H4 (cell line): ENCODE measurements at places on chromosomes 2 and 18.

GRCh38 chr2:128350736-128351135 lies 32.1 kb upstream of the HS6ST1 start:
- DNase-seq, result no peak

DNA sequence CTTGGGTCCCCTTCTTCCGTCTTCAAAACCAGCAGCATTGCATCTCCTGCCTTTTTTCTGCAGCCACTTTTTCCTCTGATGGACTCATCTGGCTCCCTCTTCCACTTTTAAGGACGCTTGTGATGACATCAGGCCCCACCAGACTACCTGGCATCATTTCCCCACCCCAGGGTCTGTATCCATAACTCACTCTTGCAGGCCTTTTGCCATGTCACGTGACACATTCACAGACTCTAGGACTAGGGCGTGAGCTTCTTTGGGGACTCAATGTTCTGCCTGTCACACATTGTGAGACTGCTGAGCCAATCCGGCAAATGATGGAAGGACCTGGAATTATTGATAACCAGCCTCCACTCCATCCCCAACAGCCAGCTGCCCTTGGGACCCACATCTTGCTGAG lies 23.6 kb downstream of the NPPC start:
- no peak for DNase-seq

GRCh38 chr18:9240270-9240669 lies 94.3 kb upstream of the TWSG1 start:
- no peak for DNase-seq

- DNase-seq, result no peak
Measured at GRCh38 chr2:18762667-18763066, 173.3 kb upstream of the NT5C1B start.

GRCh38 chr2:236785611-236786057 lies 216.0 kb downstream of the ACKR3 start:
- no peak for DNase-seq

- DNase-seq, result no peak
Measured at GRCh38 chr2:223854741-223855140, 17.4 kb upstream of the AP1S3 start.
